ENCODE measurements at places on chromosomes 1 and 21.

- no peak for DNase-seq
Measured at GRCh38 chr1:203666609-203667008, 40.0 kb downstream of the ATP2B4 start.

- DNase-seq, result no peak
Measured at GRCh38 chr1:197467881-197468280, 199.8 kb downstream of the CRB1 start.

DNA sequence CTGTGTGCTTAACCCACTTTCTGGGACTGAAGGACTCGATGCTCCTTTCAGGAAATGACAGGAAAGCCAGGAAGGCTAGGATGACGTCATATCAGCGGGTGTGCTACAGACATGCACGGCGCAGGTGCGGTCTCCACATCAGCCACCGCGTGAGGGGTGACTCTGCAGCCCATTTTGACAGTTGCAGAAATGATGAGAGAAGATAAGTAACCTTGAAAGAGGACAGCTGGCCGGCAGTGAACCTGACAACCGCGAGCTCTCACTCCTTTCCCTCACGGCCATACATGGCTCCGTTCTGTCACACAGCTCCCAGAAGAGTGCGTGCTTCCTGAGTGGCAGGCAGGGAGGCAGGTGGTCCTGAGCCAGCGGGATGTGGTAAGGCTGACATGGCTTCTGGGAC lies 1.7 kb upstream of the KRTAP10-5 start:
- no peak for DNase-seq

DNA sequence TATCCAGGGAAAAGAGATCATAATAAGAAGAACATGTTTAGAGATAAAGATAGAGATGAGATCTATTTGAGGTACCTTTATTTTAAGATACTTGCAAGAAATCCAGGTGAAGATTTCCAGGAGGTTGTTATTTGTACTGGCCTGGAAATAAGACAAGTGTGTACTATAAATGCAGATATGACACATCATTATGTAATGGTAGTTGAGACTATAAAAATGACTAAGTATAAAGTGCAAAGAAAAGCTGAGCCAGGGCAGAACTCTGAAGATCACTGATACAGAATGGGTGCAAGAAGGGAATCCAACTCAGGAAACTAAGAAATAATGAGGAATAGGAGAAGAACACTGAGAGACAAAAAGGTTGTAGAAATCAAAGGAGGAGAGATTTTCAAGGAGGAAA lies 378.2 kb upstream of the PBX1 start:
- no peak for DNase-seq

DNA sequence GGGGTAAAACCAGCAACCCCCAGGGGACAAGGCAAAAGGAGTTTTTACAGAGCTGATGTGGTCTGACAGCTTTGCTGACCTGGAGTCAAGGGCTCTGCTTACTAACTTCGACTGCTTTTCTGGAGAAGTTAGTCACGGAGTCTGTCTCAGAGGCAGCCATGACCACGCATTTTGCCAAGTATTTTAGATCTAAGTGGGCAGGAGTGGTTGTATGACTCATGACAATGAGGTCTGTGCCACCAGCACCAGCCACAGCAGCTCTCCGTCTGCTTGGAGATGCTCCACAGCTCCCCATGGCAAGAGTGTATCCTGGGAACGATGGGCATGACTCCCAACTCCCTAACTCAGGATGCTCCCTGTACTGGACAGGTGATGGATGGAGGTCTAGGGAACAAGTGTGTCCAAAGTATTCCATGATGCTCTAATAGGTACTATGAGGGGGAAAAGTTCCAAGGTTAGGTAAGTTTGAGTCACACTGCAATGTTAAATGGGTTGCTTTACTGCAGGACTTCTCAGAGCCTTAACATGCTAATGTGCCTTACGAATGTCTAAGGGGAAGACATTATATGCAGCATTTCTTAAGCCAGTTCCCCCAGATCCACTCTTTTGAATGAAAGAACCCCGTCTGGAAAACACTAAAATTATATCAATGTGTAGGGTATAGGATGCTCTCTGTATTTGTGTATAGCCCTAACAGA lies 359.0 kb downstream of the HHAT start:
- DNase-seq, result no peak

- no peak for DNase-seq
Measured at GRCh38 chr1:53683986-53684740, 54.8 kb downstream of the GLIS1 start.

All from stimulated activated CD8-positive, alpha-beta memory T cell treated with anti-CD3 and anti-CD28 coated beads, Interleukin-15, amount 100 ng/mL, for 48 hours (primary cell).